ENCODE measurements at places on chromosomes 11 and 22.
A peak's percentile ranks its signal among the peaks of the same experiment; 100 is the strongest.

DNA sequence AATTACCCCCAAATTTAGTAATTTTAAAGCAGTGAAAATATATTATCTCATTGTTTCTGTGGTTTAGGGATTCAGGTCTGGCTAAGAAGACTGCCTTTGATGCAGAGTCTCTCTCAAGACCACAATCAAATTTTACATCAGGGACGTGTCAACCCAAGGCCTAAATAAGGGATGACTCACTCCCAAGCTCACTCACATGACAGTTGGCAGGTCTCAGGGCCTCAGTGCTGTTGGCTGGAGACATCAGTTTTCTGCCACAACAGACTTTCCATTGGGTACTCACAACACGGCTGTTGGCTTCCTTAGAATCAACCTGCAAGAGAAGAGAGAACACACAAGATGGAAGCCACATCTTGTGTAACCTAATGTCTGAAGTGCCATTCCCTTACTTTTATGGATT lies 377.3 kb downstream of the FAM181B start:
- DNase-seq, result no peak

- DNase-seq, result no peak
Observed at GRCh38 chr11:100790073-100790472, 103.0 kb downstream of the ARHGAP42 start.

GRCh38 chr11:44999068-44999467 lies 48.4 kb upstream of the TP53I11 start:
- no peak for DNase-seq

DNA sequence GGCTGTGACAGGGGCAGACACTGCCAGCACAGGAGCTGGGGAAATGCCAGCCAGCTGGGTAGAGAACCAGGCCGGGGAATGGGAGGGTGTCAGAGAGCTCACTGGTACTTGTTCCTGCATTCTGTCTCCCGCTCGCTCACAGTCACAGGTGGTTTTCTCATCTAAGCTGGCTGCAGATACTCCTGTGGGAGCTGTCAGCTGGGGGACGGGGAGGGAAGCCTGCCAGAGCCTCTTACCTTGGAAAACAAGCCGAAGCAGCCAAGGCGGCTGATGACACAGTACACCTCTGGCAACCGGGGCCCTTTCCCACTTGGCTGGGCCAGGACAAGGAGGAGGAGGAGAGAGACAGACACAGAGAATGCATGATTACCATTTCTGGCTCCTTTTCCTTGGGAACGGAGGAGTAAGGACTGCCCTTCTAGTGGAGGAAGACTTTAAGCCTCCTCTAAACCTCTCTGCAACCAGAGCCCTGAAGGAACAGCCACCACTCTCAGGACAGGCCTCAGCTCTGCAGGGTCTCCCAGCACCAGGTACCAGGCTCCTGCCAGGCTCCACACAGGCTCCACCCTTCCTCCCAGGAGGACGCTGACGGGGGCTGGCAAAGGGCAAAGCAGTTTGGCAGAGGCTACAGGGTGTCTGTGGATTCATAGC lies 25.1 kb downstream of the RPL27A start:
- DNase-seq, result no peak

DNA sequence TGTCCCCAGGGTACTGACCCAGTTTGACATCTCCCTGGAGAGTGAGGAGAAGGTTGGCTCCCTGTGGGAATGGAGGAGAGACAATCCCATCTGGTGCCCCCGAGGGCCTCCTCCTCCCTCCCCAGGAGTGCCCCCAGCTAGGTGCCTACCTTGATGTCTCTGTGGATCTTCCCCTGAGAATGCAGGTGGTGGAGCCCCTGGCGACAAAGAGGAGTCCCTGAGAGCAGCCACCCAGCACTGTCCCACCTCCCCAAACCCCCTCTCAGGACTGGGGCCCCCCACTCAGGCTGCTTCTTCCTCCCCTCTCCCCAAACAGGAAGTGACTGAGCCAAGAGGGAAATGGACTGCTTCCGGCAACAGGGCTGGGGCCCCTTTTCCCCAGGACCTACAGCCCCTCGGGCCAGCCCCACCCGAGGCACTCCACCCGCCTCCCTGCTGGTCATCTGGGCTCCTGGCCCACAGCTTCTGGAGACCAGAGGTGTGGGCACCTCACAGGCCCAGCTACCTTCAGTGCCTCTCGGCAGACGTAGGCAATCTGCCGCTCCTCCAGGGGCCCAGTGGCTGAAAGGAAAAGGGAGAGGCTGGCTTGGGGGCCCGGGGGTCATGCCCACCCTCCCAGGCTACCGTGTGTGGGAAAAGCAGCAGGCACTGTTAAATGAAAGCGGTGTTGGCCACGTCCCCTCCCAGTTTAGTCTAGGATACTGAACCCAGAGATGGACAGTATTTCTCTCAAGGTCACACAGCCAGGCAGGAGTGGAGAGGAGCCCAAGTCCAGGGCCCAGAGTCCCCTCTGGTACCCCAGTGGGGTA lies 1.2 kb downstream of the MAP4K2 start:
- peak; percentile 44 for DNase-seq

DNA sequence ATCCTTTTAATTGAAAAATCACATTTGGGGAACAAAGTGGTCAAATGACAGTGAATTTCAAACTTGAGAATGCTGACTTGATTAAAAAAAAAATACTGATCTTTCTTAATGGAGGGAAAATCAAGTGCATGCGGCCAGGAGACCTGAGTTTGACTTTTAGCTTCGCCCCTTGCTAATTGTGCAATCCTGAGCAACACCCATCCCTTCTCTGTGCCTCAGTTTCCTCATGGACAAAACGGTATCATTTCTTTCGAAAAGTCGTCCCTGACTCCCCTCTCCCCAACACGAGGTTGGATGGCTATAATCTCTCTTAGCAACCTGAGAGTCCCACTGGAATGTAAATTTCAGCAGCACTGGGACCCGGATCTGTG lies 959 bp upstream of the FJX1 start:
- no peak for DNase-seq

GRCh38 chr11:105361651-105362050 lies 222.1 kb upstream of the CARD18 start:
- no peak for DNase-seq

DNA sequence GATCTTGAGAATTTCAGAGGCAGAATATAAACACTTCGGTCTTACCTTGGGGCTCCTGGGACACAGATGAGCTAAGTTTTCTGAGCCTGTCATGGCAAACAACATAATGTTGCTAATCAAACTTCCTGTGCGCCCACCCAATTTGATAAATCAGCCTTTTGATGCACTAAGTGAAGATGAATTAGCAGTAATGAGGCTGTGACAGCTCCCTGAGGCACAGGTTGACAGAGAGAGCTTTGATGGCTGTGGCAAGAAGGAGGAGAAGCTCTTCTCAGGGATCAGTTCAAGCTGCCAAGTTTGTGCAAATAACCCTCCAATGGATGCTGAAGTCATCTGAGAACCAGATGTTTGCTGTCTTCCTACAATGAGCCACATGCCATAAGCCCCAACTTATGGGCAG lies 34.4 kb downstream of the DRD2 start:
- DNase-seq, result no peak

DNA sequence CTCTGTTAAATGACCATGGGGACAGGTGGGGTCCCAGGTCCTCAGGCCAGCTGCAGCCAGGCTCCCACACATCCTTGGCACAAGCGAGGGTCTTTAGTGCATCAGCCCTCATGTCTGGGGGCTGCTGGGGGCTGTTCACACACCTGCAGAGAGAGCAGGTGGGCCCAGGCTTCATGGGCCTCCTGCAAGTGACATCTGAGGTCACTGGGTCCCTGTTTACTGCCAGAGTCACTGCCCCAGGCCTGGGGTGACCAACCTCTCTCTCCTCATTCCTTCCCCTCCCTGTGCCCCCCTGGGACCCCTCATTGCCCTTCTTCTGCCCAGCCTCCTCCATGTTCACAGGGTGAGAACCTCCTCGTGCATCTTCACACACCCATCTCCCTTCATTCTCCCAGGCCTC lies 92.4 kb downstream of the RTL6 start:
- DNase-seq, result no peak

GRCh38 chr11:64060263-64060860 lies 24.6 kb downstream of the FLRT1 start:
- no peak for DNase-seq

GRCh38 chr11:119694334-119694733 lies 34.7 kb downstream of the NECTIN1 start:
- no peak for DNase-seq

GRCh38 chr11:102001657-102002338 lies 45.4 kb upstream of the CFAP300 start:
- no peak for DNase-seq

- no peak for DNase-seq
Observed at GRCh38 chr11:113202431-113202830, 112.0 kb upstream of the TTC12 start.

DNA sequence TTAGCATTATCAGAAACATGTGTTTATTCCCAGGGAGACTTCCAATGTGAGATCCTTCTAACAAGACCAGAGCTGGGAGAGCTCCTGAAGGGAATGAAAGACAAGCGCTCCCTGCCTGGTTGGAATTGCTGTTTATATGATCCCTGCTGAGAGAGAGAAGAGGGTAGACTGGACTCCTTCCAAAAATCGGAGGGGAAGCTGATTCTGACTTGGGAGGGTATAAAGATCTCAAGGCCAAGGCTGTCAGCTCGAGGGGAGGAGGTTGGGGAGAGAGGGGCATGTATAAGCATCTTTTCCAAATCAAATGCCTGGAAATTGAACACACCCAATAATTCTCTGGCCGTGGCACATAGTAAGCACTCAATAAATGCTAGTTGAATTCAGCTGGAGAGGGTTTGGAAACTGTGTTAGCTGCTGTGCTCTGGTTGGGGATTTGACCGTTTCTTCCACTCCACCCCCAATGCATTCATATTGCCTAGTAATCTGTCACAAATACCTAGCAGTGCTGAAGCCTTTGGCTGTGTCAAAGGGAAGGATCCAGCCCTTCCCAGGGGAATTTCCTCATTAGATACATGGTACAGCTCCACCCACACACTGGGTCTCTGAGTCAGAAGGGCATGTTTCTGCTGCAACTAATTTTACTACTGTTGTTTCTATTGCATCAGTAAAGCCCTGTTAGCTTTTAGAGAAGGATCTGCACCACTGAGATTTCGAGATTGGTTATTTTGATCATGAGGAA lies 61.5 kb downstream of the CACNG2 start:
- peak; percentile 75 for DNase-seq

- DNase-seq, result no peak
Observed at GRCh38 chr11:46309814-46310259, 32.4 kb downstream of the CREB3L1 start.

- no peak for DNase-seq
Observed at GRCh38 chr22:50612528-50613221, 12.1 kb downstream of the MAPK8IP2 start.

DNA sequence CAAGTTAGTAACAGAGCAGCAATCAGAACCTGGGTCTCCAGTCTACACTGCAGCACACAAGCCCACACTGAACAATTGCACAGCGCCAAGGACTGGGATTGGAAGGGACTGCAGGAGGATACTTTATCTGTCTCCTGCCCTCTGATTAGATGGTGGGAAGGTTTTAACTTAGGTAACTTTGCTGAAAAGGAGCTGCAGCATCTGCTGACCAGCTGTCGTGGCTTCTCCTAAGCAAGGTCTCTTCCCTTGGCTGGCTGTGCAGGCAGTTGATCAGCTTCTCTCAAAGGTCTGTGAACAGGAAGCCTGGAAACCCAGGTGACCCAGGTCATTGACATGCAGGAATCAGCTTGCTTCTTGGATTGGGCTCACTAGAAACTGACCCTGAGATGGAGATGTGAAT lies 82.4 kb downstream of the ISX start:
- no peak for DNase-seq

GRCh38 chr11:88246696-88247095 lies 71.5 kb upstream of the RAB38 start:
- DNase-seq, result no peak

GRCh38 chr22:37267135-37267587 lies 15.1 kb upstream of the CYTH4 start:
- DNase-seq, result peak; percentile 60

GRCh38 chr11:31131760-31132159 lies 237.8 kb downstream of the DCDC1 start:
- DNase-seq, result no peak

DNA sequence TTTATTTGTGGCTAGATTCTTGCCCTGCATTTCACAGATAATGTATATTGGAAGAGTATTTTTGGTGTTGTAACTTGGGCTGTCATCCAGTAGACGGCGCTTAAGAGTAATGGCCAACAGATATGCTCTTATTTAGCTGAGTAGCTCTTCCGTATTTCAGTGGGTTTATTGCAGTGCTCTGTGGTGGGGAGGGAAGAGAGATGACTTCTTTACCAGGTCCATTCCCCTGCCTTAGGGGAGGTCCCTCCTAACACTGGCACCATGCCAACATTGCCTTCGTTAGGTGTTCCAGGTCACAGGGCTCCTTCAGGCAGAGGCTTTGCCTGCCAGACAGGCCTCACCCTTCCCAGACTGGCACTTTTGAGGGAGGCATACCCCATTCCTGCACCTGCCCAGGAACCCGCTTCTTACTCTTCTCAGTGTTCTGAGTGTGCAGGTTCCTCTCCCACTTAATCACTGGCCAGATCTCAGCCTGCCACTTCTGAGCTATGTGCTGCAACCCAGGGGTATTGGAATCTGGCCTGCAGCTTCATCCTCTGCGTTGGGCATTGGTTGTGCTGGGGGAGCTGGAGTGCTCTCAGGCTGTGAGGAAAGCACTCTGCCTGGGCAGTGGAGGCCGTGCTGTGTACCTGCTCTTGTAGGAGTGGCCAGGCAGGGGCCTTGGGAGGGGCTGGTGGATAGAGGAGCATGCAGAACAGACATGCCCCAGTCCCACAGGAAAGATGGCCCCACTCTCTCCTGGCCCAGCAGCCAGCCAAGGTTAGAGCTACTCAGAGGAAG lies 29.4 kb upstream of the SLN start:
- DNase-seq, result peak; percentile 52

GRCh38 chr11:26780376-26781085 lies 58.7 kb upstream of the SLC5A12 start:
- DNase-seq, result no peak

- no peak for DNase-seq
Observed at GRCh38 chr22:37331856-37332536, 49.7 kb downstream of the CYTH4 start.
